Stimulated activated CD8-positive, alpha-beta memory T cell treated with anti-CD3 and anti-CD28 coated beads, Interleukin-4, amount 100 ng/mL, for 1 hour (primary cell): ENCODE measurements at places on chromosomes 16 and 17.

- no peak for DNase-seq
These were observed 9.5 kb downstream of the DOK4 start for GRCh38 chr16:57476546-57477410.

- DNase-seq = no peak
These were observed 10.9 kb upstream of the ARHGAP23 start for GRCh38 chr17:38417210-38417951.

- DNase-seq = no peak
These were observed 4.9 kb downstream of the GIT1 start for GRCh38 chr17:29584452-29585079.

DNA sequence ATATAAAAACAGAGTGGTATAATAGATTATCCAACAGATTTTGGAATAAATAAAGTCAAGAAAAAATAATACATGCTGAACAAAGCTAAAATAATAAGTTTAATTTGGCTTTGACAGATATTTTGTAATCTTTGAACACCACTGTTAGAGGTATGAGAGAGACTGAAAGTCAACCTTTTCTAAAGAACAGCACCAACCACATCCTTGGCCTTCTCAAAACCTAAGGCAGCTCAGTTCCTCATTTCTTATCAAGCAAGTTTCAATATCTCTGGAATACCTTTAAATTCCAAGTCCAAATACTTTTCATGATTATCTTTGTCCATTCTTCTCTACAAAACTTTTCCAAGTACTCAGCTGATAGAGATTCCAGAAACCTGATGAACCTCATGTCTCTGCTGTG, 1603.8 kb downstream of the CDH8 start:
- no peak for DNase-seq

DNA sequence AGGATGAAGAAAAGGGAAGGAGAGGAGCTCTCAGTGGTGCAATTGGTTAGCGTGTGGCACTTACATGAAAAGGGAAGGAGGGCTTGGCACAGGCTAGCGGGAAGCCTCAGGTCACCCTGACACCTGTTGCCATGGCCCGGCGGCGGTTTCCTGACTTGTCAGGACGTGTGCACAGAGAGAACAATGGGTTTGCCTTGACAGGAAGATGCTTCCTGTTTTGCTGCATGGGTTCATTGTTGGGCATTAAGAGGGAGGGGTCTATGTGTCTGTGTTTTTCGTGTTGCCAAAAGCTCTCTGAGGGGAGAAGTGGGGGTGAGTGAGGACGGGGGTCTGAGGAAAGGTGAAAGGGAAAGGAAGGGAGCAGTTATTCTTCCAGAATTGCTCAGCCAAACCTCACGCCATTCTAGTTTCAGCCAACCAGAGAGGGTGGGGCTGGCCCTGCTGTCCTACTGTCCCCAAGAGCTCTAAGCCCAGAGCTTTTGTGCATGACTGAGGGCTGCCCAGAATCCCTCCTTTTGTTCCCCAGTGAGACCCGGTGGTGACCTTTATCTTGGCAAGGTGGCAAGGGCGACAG, 17.1 kb upstream of the CCR7 start:
- no peak for DNase-seq

- no peak for DNase-seq
These were observed 284.4 kb downstream of the FOXL1 start for GRCh38 chr16:86862595-86863280.

DNA sequence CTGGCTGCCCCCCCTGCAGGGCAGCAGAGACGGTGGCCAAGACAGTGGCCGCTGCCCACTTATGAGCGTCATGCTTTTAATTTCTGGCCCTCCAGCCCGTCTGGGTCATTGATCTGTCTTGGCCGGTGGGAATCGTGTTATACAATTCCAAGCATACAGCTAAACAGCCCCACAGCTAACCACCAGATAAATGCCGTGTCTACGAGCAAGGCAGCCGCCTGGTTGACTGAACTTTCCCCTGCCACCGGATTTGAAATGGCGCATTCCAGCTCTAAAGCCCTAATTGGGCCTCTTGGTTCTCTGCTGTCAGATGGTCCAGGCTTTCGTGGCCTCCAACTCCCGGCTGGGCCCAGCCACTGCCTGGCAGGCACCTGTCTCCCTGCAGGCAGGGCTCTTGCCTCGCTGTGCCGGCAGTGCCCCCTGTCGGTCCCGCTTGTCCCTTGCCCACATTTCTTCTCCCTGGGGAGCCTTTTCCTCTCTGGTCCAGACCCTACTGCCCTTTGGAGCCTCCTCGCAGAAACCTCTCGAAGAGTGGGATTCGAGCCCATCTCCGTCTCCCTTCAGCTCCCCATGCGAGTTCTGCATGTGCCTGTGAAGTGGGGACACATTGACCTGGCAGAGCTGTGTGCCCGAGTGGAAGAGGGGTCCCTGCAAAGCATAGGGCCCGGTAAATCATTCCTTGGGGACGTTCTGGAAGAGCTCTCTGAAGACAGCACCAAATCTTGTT, 1.8 kb upstream of the RBFOX3 start:
- DNase-seq = no peak

GRCh38 chr17:2025220-2025621, at the start of gene RTN4RL1:
Gene RTN4RL1, minus strand, starts transcription at chr17:2025334. Its CDS starts 469 bp downstream, at chr17:2024865.
- peak; percentile 47 for DNase-seq

GRCh38 chr16:1300664-1301476, 8.6 kb upstream of the UBE2I start:
- DNase-seq = peak; percentile 58

DNA sequence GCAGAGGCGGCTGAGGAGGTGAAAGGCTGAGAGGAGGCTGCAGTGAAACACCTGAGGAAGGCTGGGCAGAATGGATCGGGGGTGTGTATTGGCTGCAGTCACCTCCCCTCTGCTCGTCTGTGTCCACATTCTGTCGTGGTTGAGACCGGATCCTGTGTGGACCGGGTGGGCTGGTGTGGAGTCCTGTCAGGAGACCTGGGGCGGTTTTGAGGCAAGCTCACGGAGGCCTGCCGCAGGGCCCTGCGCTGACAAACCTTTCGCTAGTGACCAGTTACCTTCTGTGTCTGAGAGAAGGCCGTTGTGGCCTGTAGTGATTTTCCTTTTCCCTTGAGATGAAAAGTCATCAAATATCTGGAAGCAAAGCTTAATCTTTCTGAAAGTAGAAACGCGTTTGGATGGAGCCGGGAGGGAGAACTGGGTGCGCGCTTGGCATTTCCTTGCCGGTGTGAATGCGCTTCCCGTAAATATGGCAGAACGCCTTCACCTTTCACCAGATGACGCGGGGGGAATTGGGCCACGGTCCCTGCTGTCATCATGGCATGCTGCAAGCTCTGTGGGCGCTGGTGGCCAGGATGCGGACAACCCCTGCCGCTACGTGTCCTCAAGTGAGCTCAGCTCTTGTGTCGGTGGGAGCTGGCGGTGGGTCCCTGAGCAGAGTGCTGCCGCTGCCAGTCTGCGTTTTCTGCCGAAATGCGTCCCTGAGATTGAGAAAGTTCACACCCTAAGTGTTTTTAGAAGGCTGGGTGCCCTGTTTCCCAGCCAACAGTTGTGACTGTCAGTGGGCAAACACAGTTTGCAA, 6.3 kb downstream of the BANP start:
- DNase-seq = no peak

DNA sequence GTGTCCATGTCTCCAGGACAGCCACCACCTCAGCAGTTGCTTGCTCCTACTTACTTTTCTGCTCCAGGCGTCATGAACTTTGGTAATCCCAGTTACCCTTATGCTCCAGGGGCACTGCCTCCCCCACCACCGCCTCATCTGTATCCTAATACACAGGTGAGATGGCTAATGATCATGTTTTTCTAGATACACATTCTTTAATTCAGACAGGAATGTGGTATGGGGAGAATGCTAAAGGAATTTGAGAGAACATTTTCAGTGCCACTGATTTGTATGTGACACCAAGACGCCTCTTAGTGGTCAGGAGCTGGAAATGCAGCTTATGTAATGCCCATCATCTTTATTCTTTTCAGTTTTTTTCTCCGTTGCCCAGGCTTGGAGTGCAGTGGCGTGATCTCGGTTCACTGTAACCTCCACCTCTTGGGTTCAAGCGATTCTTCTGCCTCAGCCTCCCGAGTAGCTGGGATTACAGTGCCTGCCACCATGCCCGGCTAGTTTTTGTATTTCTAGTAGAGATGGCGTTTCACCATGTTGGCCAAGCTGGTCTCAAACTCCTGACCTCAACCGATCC, 8.9 kb upstream of the RAPGEFL1 start:
- no peak for DNase-seq

DNA sequence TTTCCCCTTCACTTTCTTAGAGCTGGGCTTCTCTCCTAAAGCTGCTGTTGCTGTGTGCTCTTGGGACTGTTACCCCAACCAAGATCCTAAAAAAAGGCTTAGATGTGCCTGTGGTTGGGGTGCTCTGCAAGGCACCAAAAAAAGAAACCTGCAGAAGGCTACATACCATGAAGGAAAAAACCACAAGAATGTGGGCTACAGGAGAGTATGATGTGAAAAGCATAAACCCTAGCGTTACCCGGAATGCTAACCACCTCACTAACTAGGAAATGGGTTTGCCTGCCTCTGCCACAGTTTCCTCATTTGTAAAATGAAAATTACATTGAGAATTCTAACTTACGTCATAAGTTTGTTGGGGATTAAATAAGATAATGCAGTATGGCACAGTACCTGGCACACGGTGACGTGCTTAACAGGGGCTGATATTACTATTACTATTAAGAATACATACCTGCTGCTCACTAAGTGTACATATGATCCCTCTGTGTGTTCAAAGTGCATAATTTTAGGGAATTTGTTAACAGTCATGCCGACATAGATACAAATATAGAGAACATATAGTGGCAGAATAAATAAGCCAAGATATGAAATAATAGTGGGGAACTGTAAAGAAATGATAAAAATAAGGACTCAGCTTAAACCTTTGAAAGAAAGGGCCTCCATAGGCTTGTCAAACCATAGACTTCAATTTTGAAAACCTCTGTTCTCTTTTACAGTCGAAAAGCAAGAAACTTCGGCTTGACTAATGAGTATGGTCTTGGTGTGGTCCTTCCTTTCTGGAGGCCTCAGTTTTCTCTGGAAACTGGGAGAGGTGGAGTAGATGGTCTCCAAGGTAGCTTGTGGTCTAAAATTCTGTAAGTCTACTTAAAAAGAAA, 177.8 kb upstream of the TBX2 start:
- DNase-seq = no peak

DNA sequence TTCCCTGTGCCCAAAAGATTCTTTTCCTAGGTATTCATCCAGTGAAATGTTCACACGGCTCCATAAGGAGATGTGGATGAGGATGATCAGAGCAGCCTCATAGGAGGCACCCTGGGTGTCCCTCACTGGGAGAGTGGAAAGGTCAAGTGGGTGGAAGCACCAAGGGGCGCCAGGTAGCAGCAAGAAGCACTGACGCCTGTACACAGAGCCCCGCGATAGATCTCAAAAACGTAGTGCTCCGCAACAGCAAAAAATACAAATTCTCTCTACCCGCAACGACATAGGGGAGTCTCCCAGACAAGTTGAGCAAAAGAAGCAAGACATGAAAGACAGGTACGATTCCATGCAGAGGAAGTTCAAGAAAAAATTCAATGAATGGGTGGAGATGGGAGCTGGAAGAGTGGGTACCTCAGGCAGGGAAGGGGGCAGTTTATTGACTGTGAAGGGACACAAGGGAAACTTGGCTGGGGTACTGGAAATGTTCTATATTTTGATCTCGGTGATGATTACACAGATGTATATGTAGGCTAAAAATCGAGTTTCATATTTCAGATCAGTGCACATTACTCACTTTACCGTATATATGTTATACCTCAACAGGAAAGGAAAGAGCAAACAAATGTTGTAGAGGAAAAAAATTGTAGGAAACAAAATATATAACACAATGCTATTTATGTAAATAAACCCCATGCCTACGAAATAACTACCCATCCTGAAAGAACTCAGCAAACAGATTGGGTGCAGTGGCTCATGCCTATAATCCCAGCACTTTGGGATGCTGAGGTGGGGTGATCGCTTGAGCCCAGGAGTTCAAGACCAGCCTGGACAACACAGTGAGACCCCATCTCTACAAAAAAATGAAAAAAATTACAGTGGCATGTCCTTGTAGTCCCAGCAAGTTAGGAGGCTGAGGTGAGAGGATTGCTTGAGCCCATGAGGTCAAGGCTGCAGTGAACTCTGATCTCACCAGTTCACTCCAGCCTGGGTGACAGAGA, 17.8 kb upstream of the ETV4 start:
- no peak for DNase-seq

- no peak for DNase-seq
These were observed 31.4 kb downstream of the SEC14L5 start for GRCh38 chr16:4989391-4990006.

DNA sequence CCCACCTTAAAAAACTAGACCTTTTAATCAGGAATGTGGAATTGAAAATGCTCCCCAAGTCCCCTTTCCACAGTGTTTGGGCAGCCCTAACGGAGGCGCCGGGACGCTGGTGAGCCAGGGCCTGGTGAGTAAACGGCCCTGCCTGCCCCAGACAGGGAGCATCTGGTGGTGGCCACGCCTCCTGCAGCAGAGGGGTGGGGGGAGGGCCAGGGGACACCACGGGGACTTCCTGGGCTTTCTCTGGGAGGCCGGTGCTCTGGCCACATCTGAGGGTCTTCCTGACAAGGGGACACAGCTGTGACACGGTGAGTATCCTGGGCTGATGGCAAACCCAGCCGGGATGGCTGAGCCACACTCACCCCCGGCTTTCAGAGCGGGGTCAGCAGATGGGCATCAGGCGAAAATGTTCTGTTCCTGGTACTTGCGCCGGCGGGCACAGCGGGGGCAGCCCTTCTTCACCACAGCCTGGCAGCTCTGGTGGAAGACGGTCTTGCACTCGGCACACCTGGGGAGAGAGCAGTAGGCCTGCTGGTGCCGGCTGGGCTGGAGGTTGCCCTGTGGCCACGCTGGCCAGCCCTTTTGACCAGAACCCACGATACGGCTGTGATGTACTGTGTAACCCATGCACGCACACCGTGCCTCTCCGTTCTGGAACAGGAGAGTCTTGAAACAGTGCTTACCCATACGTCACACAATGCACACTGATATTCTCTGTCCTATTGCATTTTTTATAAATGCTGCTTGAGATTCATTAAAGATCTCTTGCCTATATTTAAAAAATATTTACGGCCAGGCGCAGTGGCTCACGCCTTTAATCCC, 5.0 kb upstream of the ARHGAP27 start:
- no peak for DNase-seq

DNA sequence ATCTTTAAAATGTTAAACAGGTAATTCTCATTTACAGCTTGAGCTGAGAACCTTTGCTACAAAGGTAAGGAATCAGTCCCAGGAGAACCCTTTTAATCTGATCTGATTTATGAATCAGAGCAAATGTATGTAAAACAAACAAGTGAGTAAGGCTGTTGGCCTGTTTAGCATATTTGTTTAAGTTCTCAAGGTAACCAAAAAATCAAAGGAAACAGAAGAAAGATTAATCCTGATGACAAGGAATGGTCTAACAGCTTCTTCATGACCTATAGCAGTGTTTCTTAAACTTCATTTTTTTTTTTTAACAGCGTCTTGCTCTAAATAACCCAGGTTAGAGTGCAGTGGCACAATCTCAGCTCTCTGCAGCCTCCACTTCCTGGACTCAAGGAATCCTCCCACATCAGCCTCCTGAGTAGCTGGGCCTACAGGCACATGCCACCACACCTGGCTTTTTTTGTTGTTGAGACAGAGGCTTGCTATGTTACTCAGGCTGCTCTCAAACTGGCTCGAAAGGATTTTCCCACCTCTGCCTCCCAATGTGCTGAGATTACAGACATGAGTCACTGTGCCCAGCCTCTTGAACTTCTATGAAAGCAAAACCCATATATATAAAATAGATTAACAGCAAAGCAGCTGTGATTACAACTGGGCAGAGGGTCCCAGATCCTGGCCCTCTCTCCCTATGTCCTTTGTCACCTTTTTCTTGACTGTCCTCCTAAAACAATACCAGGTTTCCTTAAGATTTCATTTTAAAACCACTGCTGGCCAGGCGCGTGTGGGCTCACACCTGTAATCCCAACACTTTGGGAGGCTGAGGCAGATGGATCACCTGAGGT, 5.1 kb upstream of the JPT1 start:
- no peak for DNase-seq
